ENCODE measurements at places on chromosomes 1 and 21.
A peak's percentile ranks its signal among the peaks of the same experiment; 100 is the strongest.

- no peak for DNase-seq
These were observed 12.5 kb upstream of the HNRNPR start for GRCh38 chr1:23356471-23357137.

GRCh38 chr1:154764181-154764580 is 105.9 kb downstream of the KCNN3 start:
- DNase-seq: no peak

- DNase-seq: peak; percentile 35
These were observed 28.4 kb downstream of the JUN start for GRCh38 chr1:58755468-58755872.

GRCh38 chr1:51627672-51628071 is 10.8 kb downstream of the OSBPL9 start:
- no peak for DNase-seq

DNA sequence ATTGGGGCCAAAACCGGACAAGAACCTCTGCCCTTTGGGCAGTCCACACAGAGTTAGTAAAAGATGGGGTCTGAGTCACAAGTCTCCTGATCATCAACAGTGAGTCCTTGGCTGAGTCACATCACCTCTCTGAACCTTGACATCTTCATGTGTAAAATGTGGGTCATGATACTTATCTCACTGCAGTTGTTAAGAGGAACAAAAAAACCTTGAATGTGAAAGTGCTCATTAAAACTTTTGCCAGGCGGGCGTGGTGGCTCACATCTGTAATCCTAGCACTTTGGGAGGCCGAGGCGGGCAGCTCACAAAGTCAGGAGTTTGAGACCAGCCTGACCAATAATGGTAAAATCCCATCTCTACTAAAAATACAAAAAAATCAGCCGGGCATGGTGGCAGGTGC is 15.7 kb downstream of the S100A16 start:
- no peak for DNase-seq

GRCh38 chr1:106926803-106927582 is 129.5 kb upstream of the PRMT6 start:
- DNase-seq: no peak

GRCh38 chr1:13619909-13620308 is 36.3 kb downstream of the PDPN start:
- no peak for DNase-seq

GRCh38 chr1:156852418-156852874 is 6.5 kb downstream of the INSRR start:
- no peak for DNase-seq

All from stimulated activated CD8-positive, alpha-beta memory T cell treated with anti-CD3 and anti-CD28 coated beads, Interleukin-2, amount 100 ng/mL, for 1 hour (primary cell).